ENCODE measurements at places on chromosomes 1 and 21.

DNA sequence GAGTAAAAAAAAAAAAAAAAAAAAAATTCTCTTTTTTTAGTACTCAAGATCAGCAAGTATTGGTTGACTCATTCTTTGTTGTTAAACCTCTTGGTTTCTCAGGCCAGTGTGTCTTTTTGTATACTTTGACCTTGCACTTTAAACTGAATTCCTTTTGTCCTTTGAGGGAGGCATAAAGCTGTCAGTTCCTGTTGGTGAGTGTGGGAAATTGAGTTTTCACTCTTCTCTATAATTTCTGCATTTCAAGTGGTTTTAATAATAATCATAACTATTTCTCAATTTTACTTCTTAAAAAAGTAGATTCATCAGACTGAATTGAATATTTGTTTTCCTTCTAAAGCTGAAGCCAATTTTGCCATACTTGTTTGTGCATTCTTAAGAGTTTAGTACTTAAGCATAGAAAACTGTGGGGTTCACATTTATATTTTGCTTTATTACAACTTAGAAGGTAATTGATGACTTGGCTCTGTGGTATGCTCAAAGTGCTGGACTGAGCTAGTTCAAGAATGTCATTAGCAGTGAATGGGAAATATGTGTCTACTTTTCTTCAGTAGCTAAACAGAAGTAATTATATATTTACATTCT is 43.4 kb downstream of the ITSN1 start:
- no peak for DNase-seq

GRCh38 chr1:161378014-161378413 is 10.3 kb upstream of the CFAP126 start:
- DNase-seq, result no peak

- DNase-seq, result no peak
These were observed 23.9 kb upstream of the SELP start for GRCh38 chr1:169653873-169654272.

DNA sequence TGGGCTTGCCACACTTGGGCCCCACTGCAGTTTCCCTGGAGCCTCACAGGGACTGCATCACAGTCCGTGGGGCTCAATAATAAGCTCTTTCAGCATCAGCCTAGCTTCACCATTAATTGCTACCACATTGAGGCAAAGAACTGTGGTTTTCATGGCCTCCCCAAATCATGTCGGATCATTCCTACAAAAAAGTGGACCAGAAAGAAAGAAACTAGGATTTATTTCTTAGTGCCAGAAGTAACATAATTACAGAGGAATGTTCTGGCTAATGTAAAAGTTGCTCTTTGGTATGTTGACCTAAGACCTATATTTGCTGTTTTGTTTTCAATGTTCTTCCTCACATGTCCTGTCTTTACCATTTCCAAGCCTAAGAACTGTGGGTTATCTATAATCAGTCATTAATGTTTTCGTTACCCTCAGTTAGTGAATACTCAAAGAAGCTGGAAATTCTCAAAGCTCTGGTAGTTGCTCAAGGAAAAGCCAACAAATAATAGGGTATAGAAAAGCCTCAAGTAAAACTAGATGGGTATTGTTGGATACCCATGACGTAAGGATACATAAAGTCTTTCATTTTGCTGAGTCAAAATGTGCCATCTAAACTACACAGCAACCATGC is 173.9 kb downstream of the LTN1 start:
- DNase-seq, result no peak

DNA sequence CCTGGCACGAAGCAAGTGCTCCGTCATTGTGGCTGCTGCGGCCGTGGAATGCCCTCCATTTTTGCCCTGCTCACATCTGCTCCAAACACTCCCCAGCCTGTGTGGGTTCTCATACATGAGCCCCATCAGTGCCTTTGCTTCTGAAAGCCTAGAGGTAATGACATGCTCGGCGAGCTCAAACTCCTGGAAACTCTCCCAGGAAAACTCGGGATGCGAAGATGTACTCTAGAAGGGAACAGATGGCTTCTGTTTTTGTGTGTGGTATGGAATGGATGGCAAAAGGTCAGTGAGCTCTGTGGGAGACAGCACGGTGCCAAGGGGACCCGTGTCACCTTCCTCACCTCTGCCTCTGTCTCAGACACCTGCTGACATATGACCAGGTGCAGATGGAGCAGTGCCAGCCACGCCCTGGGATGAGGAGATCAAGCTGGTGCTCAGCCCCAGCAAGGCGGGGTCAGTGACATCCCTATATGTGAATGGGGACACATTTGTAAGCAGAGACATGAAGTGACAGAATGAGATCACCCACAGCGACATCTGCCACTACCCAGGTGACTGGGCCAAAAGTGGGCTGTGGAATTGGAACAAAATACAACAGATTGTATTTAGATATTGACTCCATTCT is 84.1 kb upstream of the COX20 start:
- no peak for DNase-seq

Measured in CD4-positive, alpha-beta T cell treated with Interleukin-10 for 1 hour (primary cell).